ENCODE measurements at places on chromosomes 1 and 21.

- DNase-seq: no peak
Observed at GRCh38 chr1:165524639-165525285, 19.0 kb upstream of the LRRC52 start.

GRCh38 chr1:165842671-165843129, 15.3 kb downstream of the UCK2 start:
- peak; percentile 30 for DNase-seq

- DNase-seq: no peak
Observed at GRCh38 chr1:234963904-234964702, 164.5 kb downstream of the TOMM20 start.

DNA sequence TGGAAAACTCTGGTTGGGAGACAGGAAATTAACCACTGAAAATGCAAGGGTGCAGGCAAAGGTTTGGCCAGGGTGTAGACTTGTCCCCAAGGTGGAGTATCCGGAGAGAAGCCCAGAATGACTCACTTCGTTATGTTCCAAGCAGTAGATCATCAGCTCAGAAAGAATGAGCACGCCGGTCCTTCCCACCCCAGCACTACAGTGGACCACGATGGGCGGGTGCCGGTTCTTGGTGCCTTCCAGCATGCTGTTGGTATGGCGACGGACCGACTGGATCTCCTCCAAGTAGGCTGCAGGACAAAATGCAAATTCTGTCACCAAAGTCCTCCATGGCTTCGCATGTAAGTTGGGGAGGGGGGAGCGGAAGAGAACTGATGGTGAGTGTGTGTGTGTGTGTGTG, 83.4 kb downstream of the SMYD2 start:
- no peak for DNase-seq

DNA sequence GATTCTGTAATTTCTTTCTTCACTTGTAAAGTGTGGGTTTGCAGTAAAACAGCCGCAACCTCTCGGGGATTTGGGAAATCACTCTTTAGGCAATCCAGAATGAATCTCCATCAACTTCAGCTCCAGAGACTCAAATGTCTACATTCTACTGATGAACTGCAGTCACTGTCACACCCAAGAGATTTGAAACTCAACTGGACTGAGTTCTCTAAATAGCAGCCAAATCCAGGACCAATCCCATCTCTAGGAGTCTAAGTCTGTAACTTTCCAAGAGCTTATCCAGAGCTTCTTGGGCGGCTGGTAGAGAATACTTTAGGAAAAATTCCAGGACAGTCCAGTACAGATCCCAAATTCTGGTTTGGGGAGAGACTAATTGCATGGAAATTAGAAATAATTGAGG, 62.9 kb downstream of the ADAMTS1 start:
- DNase-seq: no peak

GRCh38 chr1:54927472-54928240, 40.7 kb upstream of the DHCR24 start:
- DNase-seq: peak; percentile 71

GRCh38 chr1:174174461-174175329, 15.4 kb downstream of the RABGAP1L start:
- no peak for DNase-seq

DNA sequence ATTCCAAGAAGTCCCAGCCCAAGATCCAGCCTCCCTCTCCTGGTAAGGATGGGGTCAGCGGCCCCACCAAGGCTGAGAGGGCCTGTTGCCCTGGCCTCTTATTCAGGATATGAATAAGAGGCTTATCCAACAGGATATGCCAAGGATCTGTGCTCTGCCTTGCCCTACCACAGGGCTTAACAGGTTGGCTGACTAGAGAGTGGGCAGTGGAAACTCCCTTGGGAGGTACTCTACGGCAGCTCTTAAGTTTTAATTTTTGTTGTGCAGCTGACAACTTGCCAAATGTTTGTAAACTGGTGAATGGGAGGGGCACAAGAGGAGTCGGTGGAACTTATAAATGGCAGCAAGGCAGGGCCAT, 16.5 kb upstream of the PIGV start:
- no peak for DNase-seq

DNA sequence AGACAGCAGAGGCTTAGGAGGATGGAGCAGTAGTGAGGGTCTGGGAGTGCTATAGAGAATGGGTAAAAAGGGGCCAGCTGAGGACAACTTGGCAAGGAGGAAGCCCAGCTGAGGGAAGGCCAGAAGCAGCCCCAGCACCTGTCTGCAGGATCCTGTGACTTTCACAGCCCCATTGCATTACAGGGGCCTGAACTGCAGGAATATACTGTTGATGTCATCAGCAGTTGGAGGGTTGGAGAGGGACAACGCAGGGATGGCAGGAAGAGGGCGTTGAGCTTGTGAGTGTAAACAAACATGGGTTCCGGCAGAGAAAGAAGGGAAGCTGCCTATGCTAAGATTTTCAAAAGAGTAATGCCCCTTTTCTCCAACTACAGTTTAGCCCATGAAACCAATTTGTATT, 628.5 kb downstream of the SMYD3 start:
- DNase-seq: no peak

GRCh38 chr1:7278827-7279765, 492.0 kb upstream of the VAMP3 start:
- DNase-seq: no peak

GRCh38 chr1:164576291-164577271, 17.6 kb downstream of the PBX1 start:
- DNase-seq: peak; percentile 56

DNA sequence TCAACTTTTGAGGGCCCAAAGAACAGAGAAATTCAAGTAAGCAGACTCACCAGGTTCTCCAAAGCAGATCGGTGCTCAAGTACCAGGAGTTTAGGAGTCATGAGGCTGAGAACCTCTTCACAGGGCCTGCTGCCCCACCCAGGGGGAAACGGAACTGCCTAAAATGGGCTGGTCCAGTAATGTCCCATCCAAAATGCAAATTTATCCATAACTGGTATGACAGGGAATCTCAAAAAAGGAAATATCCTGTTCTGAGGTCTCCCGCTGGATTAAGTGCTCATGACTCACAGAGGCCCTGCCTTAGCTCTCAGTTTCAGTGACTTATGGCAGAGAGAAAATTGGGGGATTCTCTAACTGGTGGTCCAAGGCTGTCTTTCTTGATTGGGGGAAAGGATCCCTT, 9.3 kb downstream of the SPRR2G start:
- peak; percentile 57 for DNase-seq

DNA sequence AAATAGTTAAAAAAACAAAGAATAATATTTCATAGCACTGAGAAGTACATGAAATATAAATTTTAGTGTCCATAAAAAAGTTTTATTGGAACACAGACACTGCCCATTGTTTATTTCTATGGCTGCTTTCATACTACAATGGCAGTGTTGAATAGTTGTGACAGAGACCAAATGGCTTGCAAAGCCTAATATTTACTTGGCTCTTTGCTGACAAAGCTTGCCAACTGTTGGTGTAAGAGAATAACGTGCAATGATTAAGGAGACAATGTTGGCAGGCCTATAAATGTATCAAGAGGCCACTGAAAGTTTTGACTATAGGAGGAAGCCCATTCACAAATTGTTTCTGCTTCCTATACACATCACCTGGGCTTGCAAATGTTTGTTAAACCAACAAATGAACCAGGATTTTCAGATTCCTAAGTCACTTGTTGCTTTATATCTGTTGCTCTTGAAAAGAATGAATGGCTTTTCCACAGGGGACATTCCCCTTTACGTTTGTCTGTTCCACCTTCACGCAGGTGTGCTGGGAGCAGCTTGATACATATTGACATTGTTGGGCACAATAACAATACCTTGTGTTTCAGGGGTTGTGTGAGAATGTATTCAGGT, 5.5 kb upstream of the ST6GALNAC3 start:
- no peak for DNase-seq

DNA sequence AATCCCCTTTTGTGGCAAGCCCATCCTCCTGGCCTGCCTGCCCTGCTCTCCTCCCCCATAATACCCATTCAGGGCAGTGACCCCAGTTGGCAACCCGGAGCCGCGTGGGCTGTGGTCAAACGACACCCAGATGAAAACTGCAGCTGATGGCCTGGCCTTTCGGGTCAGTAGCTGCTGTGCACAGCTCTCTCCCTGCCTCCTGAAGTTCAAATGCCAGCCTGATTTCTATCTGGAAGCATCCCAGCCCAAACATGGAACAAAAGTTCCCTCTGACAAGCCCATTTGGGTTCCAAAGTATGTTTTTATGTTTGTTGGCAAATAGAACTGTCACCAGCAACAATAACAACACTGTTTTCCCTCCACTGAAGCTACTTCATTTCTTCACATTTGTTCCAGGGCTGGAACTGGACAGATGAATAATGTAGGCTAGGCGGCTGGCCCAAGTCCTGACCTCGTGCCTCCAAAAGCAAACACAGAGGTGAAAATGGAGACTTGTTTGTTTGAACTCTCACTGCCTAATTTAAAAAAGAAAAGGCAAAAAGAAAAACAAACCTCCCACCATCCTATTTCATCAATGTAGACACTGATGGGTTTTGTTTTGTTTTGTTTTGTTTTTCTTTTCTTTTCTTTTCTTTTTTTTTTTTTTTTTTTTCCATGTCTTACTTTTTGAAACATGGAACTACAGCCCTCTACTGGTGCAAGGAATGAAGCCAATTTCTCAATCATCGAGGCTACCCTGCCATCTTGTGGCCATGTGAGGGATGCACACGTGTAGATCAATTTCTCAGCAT, 179.0 kb downstream of the ADSS2 start:
- peak; percentile 89 for DNase-seq

DNA sequence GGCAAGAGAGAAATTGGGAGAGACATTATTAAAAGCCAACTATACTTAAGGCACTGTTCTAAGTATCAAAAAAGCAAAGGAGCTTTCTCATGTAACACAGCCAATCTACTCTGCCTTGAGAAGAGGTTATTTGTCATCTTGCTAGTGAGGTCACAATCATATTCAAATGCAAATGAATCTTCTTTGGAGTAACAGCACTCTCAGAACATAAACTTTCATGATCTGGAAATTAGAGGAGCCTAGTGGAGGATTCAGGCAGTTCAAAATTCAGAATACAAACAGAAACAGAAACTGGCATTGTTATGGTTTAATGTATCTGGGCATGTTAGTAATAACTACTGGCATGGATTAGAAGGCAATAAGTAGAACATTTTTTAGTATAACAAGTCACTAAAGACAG, 57.4 kb downstream of the ARID4B start:
- DNase-seq: peak; percentile 56

DNA sequence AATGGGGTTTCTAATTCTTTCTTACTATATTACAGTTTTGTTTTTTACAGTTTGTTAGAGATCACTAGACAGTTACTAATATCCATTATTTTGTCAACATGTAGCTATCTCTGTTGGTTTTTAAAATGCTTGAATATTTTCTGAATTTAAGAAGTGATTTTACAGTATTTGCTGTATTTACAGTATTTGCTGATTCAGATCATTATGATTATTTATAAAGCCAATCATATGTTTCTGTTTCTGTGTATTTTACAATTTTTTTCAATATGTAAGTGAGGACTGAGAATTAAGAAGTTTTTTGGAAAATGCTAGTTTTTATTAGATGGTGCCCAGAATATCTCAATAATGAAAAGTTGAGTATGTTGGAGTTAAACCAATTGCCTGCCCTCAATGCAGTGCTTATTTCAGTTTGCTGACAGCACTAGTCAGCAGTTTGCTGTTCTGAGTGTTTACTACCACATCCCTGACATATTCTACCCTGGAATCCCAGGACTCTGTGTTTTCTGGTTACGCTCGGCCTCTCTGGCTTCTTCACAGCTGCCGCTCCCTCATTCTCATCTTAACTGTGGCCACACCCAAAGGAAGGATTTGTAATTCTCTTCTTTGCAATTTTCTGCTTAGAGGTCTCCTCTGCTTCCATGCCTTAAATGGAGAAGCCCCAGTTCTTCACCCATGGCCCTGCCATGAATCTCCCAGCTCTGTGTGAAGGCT, 68.0 kb upstream of the BACH1 start:
- peak; percentile 53 for DNase-seq

DNA sequence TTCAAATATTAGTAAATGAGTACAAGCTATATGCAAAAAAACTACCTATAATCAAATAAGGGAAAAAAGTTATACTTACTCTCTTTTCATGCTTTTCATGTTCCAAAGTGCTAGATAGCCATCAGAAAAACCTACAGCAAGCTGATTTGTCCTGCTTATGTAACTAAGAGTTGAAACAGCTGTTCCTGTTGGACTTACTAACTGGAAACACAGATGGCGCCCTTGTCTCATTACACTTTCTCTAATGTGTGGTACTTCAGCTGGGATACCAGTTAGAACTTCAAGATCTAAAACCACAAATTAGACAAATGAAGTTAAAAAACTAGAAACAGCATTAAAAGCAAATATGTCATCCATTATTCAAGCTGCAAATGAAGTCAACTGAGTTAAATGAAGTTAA, 24.3 kb downstream of the AHCTF1 start:
- peak; percentile 52 for DNase-seq

- DNase-seq: no peak
Observed at GRCh38 chr1:161531986-161532643, 7.8 kb downstream of the HSPA6 start.

DNA sequence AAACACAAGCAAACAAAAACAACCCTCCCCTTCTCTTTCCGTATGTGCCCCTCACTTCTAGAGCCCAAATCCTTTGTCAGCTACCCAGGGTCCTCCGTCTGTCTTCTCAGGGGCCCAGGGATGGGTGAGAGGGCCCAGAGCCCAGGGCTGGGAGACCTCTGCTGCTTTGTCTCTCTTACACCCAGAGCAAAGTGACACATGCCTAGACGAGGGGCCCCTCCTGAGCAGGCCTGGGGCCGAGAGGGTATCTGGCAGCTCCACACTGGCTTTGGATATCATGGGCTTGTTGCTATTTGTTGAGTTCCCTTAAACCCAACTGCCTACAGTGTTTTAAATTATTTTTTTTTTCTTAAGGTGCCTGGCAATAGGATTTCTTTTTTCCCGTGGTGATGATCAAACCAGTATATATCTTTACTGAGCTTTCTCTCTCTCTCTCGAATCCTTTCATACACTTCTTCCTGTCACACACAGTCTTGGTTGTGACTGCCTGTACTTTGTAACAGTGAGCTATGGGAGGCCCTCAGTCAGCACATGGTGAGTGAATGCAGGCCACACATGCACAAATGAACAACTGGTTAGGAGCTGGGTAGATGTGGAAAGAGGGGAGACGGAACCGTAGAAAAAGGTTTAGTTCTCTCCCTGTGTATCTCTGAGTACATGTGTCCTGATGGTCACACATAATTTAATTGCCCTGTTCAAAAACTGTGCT, 14.5 kb downstream of the RASSF5 start:
- no peak for DNase-seq

GRCh38 chr21:45004481-45005247, 64.8 kb downstream of the SLX9 start:
- DNase-seq: no peak

- no peak for DNase-seq
Observed at GRCh38 chr1:25540750-25541342, 2.6 kb upstream of the LDLRAP1 start.
